RPMI7951 (cell line): ENCODE measurements at places on chromosomes 2 and 18. TPM values are rescaled to one million over a fixed set of nuclear protein-coding genes. Genes with fewer than 3 reads are reported as not detected.

STK39 gene
- 21.9 and 27.4 TPM in 2 replicates for total RNA-seq

SLC9A4 gene
- total RNA-seq = not detected in 2 replicates

VWC2L gene
- total RNA-seq = not detected in 2 replicates

ACADL gene
- total RNA-seq = not detected in 2 replicates

HOXD4 gene
- 7.2 and 9.6 TPM in 2 replicates for total RNA-seq

CTAGE1 gene
- total RNA-seq = 0.68 and 1.3 TPM in 2 replicates

C18orf32 gene
- total RNA-seq = 22.0 and 27.9 TPM in 2 replicates

HJURP gene
- total RNA-seq = 115 TPM in 2 replicates

SCN7A gene
- not detected in 2 replicates for total RNA-seq

COLEC12 gene
- 95.0 and 103 TPM in 2 replicates for total RNA-seq

CPLX4 gene
- total RNA-seq = not detected in 2 replicates

CTDP1 gene
- 6.2 and 8.3 TPM in 2 replicates for total RNA-seq

GREB1L gene
- 0.24 TPM in 1 of 2 replicates, not detected in the other for total RNA-seq
